ENCODE measurements at places on chromosomes 5 and 9. TPM values are rescaled to one million over a fixed set of nuclear protein-coding genes. Genes with fewer than 3 reads are reported as not detected.

The ENTPD2 gene
- 0.67 TPM for total RNA-seq

The HAVCR2 gene
- 0.38 TPM for total RNA-seq

The FBP2 gene
- not detected for total RNA-seq

The FOXD4L4 gene
- not detected for total RNA-seq

The ENTPD8 gene
- total RNA-seq = 0.13 TPM

The NUTM2F gene
- not detected for total RNA-seq

The SEMA5A gene
- total RNA-seq = not detected

The SV2C gene
- not detected for total RNA-seq

The SEMA6A gene
- 0.05 TPM for total RNA-seq

The BARHL1 gene
- not detected for total RNA-seq

The COL23A1 gene
- total RNA-seq = not detected

The ARHGEF39 gene
- 18.4 TPM for total RNA-seq

The ADAMTS12 gene
- total RNA-seq = 9.1 TPM

The WDR31 gene
- total RNA-seq = 1.4 TPM

The STPG3 gene
- total RNA-seq = not detected

The LCN1 gene
- not detected for total RNA-seq

The SH3RF2 gene
- total RNA-seq = 3.1 TPM

The MUSK gene
- not detected for total RNA-seq

All from A549 treated with DMSO at 1 μM for 4 hours (cell line).